ENCODE measurements at places on chromosomes 2 and 18.
A peak's percentile ranks its signal among the peaks of the same experiment; 100 is the strongest.

- DNase-seq = no peak
Observed at GRCh38 chr2:46229134-46230063, 67.8 kb upstream of the EPAS1 start.

DNA sequence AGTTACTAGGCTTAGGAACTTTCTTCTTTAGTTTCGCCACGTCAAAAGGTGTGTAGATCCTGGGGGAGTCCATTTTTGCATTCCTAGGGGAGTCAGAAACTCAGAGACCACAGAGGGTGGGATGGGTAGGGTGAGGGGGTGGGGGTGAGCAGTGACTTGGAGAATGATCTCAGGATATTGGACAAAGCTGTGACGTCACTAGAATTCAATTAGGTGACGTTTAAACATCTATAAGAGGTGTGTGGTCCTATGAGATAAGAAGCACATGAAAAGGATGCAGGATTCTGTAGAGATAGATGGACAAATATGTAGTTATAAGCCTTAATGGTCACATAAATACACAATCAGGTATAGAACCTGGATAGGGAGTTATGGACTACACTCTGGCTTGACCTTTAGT lies 21.5 kb downstream of the SLC4A3 start:
- DNase-seq = no peak

GRCh38 chr2:232681527-232681926 lies 15.6 kb upstream of the GIGYF2 start:
- no peak for DNase-seq

DNA sequence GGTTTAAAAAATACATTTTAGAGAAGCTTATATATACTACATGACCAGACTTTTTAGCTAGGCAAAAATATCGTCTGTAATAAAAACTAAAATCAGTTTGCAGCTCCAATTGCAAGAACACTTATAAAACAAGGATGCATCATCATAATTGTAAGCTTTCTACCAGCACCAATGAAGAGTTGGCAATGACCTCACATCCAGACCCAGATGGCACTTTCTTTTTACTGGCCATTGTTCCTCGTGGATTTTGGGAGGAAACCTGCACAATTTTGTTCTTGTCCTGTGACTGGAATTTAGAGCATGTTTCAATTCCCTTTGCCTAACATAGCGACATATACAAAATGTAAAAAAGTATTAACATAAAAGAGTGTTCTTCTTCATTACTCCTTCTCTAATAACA lies 174.3 kb downstream of the ZNF521 start:
- DNase-seq = no peak

- DNase-seq = no peak
Observed at GRCh38 chr2:120316528-120317179, 29.3 kb upstream of the INHBB start.

DNA sequence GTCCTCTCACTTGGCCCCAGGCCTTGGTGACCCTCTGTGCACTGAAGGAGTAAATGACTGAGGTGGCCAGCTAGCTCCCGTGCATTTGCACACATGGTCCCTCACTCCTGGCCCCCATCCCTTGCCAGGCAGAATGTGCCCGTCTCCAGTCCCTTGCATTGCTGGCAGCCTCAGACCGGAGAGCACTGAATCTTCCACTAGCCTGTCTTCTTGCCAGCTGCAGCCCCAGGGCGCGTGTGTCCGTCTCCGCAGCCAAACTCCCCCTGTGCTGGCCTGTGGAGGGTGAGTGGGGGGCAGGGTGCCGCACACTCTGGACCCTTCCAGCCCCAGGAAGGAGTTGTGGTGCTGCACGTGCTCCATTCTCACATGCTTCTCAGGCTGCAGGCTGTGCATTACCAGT lies 35.9 kb downstream of the INPP4A start:
- no peak for DNase-seq

GRCh38 chr2:15517793-15518192 lies 43.3 kb downstream of the NBAS start:
- DNase-seq = no peak

GRCh38 chr2:196719110-196719872 lies 79.8 kb downstream of the CCDC150 start:
- no peak for DNase-seq

GRCh38 chr2:49167131-49167530 lies 12.8 kb upstream of the FSHR start:
- no peak for DNase-seq

- DNase-seq = no peak
Observed at GRCh38 chr18:11179959-11180519, 30.7 kb upstream of the PIEZO2 start.

DNA sequence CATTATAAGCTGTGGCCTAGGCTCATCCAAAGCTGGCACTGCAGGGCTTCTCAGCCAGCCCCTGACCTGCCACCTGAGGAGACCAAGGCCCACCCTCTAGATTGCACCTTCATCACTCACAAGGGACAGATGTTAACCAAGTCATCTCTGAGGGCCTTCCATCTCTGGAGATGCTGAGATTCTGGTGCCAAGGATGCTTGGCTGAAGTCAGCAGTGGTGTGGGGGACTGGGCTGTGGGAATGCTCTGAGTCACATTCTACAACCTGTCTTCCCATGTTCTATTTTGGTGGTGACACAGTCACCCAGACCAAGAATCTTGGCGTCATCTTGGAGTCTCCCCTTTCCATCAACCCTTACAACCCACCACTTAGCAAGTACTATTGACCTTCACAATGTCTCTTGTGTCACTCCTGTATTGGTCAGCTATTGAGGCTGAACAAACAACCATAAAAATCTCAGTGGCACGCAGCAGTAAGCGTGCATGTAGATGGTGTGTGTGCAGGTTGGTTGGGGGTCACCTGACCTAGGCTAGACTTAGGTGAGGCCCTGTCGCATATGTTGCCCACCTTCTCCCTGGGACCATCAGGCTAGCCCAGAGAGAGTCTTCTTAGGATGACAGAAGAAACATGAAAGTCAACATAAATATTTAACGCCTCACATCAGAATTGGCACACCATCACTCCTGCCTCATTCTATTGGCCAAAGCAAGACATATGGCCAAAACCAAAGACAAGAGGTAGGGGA lies 135.0 kb downstream of the SMAD7 start:
- no peak for DNase-seq

- DNase-seq = no peak
Observed at GRCh38 chr2:237244178-237244577, 158.5 kb downstream of the COPS8 start.

DNA sequence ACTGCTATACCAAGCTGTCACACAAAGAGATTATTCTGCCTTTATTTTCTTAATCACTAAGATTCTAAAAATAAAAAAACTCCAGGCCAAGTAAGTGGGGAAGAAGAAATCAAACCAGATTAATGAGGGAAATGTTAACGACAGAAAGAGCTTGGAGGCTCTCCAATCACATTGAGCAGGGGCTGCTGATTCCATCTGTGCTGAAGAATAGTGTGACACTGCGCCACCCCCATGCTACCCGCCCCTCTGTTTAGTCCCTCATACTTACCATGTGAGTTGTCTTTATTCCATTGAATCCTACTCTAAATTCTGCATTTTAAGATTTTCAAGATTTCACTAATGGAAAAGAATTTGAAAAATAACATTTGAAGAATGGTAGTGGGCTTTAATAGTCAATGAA lies 998.0 kb upstream of the CDH2 start:
- no peak for DNase-seq

DNA sequence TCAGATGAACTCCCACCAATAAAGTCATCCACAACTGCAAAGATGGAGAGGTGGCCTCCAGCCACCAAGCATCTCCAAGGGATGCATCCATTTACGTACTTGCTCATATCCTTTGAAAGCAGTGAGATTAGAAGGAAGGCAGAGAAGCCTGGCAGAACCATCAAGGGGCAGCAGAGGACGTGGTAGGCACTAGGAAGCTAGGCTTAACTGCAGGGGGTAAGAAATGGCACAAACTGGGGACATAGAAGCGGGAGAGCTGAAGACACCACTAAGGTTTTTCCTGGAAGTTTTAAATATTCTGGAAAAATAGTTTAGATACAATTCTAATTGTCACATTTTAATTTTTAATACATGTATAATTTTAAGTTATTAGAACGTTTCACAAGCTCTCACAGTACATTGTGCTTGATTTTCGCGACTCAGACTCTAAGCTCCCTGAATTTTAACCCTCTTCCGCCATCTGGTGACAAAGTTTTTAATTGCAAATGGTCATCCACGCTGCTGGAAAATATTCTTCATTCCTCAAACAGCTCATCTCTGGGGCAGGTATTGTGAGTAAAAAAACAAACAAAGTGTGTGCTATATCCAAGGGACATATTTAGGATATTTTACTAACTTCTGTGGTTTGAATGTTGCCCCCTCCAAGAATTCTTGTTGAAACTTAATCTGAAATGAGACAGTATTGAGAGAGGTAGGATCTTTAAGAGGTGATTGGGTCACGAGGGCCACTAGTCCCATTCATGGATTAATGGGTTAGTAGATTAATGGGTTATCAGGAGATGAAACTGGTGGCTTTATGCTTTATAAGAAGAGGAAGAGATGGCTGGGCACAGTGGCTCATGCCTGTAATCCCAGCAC lies 1.6 kb upstream of the PSTPIP2 start:
- no peak for DNase-seq

- DNase-seq = no peak
Observed at GRCh38 chr2:206635015-206635414, 7.3 kb upstream of the FAM237A start.

DNA sequence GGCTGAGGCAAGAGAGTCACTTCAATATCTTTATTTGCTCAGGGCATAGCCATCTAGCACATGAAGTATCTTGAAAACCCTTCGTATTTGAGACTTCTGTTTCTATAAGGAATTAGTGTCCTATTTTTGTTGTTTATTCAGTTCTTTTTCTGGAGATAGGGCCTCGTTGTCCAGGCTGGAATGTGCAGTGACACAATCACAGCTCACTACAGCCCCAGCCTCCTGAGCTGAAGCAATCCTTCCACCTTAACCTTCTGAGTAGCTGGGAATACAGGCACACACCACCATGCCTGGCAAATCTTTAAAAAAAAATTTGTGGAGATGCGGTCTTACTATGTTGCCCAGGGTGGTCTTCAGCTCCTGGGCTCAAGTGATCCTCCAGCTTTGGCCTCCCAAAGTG lies 50.6 kb downstream of the PSMD14 start:
- no peak for DNase-seq

- DNase-seq = no peak
Observed at GRCh38 chr2:223104336-223105132, 52.5 kb downstream of the KCNE4 start.

DNA sequence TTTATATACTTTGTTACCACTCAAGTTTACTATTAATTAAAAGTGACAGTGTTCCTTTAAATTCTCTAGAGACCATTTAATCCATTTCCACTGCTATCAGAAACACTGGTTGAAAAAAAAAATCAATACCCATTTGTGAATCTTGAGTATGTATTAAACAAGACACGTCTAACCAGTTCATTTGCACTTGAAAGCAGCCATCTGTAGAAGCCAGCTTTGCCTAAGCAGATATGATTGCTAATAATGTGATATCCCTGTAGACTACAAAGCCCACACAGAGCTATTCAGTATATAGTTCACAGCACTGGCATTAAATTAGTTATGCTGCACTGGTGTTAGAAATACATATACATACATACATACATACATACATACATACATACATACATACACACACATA lies 111.8 kb upstream of the SP3 start:
- DNase-seq = no peak

DNA sequence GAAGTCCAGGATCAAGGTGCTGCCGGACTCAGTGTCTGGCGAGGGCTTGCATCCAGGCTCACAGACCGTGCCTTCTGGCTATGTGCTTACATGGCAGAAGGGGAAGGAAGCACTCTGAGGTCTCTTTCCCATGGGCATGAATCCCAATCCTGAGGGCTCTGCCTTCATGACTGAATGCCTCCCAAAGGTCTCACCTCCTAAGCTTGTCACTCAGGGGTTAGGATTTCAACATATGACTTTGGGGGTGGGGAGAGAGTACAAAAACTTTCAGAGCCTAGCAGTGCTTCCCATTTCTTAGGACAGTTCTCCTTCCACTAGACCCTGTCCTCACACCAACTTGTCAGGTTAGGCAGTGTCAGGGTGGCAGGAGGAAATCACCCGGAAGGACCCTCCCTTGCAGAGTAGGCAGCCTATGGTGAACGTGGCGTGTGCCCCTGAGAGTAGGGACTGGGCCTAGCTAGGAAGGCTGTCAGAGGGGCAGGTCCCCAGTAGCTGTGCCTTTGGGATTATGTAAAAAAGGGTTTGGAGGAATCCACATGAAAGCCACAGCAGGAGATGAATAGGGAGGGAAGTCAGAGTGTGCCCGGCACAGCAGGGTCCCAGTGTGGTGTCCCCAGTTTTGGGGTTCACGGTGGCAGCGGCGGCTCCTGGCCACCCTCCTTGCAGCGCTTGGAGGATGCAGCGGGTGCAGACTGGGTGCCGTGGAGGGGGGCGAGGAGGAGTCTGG lies 233.3 kb downstream of the LDLRAD4 start:
- DNase-seq = no peak

GRCh38 chr2:235005603-235006259 lies 53.9 kb downstream of the SH3BP4 start:
- peak; percentile 54 for DNase-seq

DNA sequence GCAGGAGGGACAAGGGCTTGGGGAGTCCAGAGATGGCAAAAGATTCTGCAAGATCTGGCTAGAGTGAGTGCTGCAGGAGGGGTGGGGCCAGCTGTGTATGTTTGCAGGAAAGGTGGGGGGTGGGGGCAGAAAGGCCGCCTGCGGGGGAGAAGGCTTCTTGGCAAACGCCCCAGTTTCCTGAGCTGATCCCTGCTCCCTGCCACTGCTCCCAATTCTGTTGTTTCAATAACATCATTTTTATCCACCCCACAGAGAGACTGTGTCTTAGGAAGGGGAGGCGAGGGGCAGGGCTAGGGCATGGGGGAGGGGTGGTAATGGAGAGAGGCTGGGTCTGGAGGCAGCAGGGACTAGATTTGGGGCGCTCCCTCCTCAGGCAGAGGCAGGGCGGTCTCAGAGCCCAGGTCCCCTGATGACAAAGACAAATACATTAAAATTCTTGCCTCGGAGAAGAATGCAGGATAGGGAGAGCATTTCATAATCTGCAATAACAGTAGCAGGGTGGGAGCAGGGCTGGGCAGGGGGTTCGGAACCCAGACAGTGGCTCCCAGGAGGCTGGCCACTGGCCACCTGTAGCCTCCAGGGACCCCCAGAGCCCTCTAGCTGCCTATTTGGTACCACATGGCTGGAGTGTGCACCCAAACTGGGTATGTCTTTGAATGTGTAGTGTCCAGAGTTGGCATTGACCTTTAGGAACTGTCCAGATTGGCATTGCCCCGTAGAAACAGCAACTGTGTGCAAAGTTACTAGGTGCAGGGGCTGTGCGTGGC lies 2.1 kb upstream of the WNT6 start:
- no peak for DNase-seq

DNA sequence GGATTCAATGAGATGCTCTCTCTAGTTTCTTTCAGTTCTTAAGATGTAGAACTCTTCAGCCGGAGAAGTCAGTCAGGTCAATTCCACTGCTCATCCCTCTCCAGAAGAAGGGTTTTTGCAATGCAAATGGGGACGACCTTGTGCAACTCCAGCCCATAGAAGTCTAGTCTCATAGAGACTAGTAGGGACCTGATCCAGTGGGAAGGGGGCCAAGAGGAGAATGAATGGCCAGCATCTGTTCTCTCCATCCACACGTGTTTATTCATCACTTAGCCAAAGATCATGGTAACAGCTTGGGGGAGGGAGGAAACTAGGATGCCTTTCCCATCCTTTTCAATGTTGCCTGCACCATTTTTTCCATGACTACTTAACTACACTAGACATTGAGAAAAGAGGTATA lies 120.2 kb downstream of the LAMA3 start:
- no peak for DNase-seq

Data from left renal cortex interstitium (tissue), 4 donors.